GM20000 (cell line): ENCODE measurements at places on chromosomes 11 and 22.

DNA sequence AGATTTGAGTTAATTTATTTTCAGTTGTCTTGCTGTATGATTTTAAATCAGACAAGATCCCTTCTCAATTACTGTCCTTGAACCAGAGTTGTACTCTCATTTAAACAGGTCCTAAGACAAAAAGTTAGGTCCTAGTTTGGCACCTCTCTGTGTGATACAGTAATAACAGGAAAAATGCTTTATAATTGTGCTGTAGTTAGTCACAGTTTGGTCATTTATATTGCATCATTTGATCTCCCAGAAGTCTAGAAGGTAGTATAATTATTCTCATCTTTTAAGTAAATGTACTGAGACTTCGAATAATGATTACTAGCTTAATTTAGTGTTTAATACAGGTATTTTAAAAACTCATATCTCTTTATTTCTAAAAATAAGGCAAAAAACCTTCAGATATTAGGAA lies 18.1 kb upstream of the LUZP2 start:
- DNase-seq = no peak

DNA sequence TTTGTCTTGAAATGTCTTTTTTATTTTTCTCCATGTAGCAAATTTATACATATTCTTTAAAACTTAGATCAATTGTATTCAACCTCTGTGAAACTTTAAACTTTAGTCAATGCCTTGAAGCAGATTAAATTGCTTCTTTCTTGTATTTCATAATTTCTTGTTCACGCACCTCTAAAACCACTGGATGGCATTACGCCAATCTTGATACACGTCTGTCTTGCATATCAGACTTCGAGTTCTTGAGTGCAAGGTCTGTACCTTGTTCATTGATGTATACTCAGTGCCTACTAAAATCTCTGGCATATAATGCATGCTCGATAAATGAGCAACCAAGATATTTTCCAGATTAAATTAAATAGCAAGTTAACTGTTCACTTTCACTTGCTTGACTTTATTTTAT lies 236.8 kb downstream of the CASP12 start:
- DNase-seq = no peak

DNA sequence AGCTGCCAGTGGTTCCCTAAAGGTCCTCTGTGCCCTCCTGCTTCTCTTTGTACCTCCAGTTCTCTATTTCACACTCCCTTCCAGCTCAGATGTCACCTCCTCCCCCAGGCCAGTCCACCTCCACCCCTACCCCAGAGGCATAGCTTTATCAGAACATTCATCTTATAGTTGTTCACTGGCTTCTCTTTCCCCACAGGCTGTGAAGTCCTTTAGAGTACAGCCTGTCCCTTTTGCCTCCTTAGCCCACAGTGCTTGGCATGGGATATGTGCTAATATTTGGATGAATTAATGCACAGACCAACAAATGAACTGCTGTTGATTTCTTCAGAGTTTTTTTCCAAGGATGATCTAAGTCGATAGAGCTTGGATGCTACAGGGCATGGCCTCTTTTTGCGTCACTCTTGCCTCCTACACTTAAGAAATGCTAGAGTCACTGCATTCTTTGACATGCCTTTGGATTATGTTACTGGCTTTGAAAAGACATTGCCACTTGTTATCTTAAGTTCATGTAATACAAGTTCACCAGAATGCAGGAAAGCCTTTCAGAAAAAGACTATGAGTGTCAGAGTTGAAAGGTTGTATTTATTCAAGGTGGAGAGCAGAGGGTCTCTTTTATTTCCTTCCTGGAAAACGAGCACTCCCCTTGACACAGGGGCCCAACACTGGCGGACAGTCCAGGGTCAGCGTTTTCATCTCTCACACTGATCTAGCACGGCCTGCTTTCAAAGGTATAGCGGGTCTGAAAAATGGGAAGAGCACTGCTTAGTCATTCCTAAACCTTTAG lies 75.7 kb downstream of the PISD start:
- DNase-seq = no peak

GRCh38 chr22:41367039-41367679 lies 14.6 kb upstream of the TEF start:
- no peak for DNase-seq
